ENCODE measurements at places on chromosomes 4 and X.

DNA sequence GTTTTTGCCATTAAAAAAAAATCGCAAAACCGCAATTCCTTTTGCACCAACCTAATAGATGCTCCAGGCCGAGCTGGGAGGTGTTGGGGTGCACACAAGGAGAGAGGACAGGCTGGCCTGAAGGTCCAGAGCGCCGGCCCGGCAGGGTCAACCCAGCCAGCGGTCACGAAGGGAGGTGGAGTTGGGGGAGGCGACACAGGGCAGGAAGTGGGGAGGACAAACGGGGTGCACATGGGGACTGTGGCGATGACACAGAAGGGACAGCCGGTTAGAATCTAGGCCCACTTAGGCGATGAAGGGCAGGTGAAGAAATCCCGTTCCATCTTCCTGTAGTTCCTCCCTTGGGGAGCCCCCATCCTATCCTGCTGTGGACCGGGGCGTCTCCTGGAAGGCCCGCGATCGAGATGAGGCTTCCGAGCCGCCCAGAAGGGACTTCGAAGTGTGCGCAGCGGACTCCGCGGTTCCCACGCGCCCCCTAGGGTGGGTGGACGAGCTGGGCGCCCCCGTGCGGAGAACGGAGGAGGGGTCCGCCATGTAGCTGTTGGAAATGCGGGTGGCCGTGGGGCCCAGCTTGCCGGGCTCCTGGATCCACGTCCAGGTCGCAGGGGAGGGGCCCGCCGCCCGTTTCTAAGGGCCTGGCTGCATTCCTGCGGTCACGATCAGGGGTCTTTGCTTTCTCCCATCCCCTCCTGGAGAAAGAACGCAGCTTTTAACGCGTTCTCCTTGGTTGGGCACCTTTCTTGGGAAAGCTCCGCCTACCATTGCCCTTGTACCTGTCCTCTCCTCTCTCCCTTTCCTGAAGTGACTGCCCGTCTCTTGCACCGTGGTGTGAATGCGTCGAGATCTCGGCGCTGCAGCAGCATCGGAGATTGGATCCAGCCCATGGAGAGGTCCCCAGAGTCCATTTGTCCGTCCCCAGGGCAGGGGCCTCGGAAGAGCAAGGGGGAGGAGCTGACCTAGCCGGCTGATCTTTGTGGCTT is 17.0 kb upstream of the HPF1 start:
- no peak for DNase-seq

DNA sequence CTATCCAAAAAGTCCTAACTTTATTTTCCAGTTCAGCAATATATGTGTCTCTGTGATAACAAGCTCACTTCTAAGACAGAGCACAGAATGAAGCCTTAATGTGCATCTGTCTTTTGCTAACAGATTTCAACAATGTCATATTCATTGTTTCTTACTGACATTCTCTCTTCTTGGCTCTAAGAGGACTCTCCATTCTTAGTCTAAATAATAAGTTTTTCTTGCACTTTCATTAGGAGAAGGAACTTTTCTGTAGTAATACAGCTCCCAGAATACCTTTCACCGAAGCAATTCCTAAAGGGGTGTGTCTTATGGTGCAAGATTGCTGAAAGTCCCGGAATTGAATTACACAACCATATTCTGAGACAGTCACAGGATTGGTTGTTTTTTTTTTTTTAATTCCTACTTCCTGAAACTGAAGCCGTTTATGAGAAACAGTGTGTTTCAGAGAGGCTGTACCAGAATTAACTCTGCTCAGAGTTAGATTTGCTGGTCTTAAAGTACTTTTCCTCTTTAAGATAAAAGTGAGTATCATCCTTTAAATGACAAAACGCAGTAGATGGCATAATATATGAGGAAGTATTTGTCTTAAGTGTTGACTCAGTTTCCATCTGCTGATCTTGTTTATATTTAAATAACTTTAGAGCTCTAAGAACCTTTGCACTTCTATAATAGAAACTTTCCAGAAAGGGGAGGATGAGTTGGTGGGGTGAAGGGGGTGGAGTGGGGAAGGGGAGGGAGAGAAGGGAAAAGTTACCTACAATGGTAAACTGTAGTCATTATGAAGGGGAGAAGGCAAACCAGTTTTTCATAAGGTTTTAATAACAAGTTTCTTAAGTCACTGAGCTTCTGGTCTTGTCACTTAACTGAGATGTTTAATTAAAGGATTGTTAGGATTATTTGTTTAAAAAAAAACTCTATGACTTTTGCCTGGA is at the start of gene ALPK1:
Gene ALPK1, plus strand, starts transcription at position 421 of the 932 bp plus-strand sequence.
- DNase-seq = peak; percentile 45

- no peak for DNase-seq
Observed at GRCh38 chr4:74540193-74540592, 95.3 kb downstream of the AREG start.

- no peak for DNase-seq
Observed at GRCh38 chr4:123034023-123034422, 111.6 kb upstream of the NUDT6 start.

GRCh38 chr4:110897784-110898183 is 274.9 kb upstream of the PITX2 start:
- DNase-seq = no peak

DNA sequence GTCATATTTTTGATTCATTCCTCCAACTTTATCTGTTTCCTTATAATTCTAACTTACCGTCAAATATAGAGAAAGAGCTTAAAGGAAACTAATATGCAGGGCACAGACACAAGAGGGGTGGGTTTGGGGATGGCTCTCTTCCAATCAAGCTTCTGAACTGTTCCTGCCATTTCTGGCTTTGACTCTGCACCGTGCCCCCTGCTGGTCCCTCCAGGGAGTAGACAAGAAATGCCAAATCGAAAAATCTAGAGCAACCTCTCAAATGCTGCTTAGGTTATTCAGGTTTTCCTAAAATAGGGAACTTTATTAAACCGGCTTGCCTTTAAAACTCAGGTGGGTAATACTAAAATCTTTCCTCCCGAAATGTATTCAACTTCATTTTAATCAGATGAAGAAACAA is 39.8 kb upstream of the VCX3A start:
- no peak for DNase-seq

- no peak for DNase-seq
Observed at GRCh38 chr4:91222014-91222413, 1081.8 kb upstream of the GRID2 start.

DNA sequence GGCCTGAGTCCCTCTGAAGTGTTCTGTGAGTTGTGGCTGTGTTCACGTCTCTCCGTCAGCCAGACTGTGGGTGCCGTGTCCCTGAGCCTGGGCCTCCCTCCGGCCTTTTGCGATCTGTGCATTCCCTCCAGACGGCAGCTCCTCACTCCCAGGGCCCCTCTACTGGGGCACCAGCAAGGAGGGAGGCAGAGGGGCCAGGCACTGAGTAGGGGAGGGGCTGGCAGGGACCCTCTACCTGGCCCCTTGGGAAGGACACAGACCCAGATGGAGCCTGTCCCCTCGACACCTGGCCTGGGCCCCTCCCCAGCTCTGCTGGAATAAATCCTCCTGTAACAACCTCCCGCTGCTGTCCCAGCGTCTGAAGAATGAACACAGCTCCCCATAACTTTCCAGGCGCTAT is 110.0 kb upstream of the NKX1-1 start:
- no peak for DNase-seq

- DNase-seq = no peak
Observed at GRCh38 chrX:69149466-69150280, 15.6 kb downstream of the PJA1 start.

- no peak for DNase-seq
Observed at GRCh38 chrX:9912351-9913145, 54.6 kb upstream of the CLDN34 start.
